ENCODE measurements at places on chromosomes 1 and 21. TPM values are rescaled to one million over a fixed set of nuclear protein-coding genes. Genes with fewer than 3 reads are reported as not detected.

C1orf116 gene
- not detected for total RNA-seq

HDGF gene
- total RNA-seq, result 61.6 TPM

FCRL1 gene
- under 0.01 TPM for total RNA-seq

CXADR gene
- 0.52 TPM for total RNA-seq

FAM229A gene
- total RNA-seq, result 1.0 TPM

TRIM46 gene
- under 0.01 TPM for total RNA-seq

OR2T11 gene
- total RNA-seq, result not detected

RAB3B gene
- total RNA-seq, result under 0.01 TPM

TMPRSS3 gene
- not detected for total RNA-seq

DENND2C gene
- total RNA-seq, result 7.8 TPM

CR1L gene
- 2.6 TPM for total RNA-seq

TRAF3IP3 gene
- 1.0 TPM for total RNA-seq

ANXA9 gene
- total RNA-seq, result not detected

ATP8B2 gene
- 23.0 TPM for total RNA-seq

TMEM269 gene
- total RNA-seq, result 0.52 TPM

PRR9 gene
- total RNA-seq, result not detected

KIAA0040 gene
- 5.2 TPM for total RNA-seq

MAB21L3 gene
- not detected for total RNA-seq

LCE1C gene
- total RNA-seq, result not detected

CYP4A11 gene
- total RNA-seq, result under 0.01 TPM

GJB4 gene
- total RNA-seq, result not detected

CFH gene
- 119 TPM for total RNA-seq

IGSF9 gene
- under 0.01 TPM for total RNA-seq

VASH2 gene
- 11.5 TPM for total RNA-seq

TMCC2 gene
- total RNA-seq, result 15.1 TPM

MAP3K7CL gene
- total RNA-seq, result 37.6 TPM

PER3 gene
- total RNA-seq, result 11.5 TPM

HTR6 gene
- not detected for total RNA-seq

SMCP gene
- not detected for total RNA-seq

OVAAL gene
- not detected for total RNA-seq

SARS1 gene
- 87.7 TPM for total RNA-seq

SLC44A3 gene
- total RNA-seq, result 2.6 TPM

HSD11B1 gene
- total RNA-seq, result not detected

MMP23B gene
- 17.2 TPM for total RNA-seq

FAM72D gene
- total RNA-seq, result 0.52 TPM

OR2L5 gene
- not detected for total RNA-seq

EXO1 gene
- 4.2 TPM for total RNA-seq

PLPPR4 gene
- 7.3 TPM for total RNA-seq

TDRD10 gene
- total RNA-seq, result 1.0 TPM

NPPA gene
- 4.2 TPM for total RNA-seq

SYT6 gene
- under 0.01 TPM for total RNA-seq

PTCH2 gene
- 1.6 TPM for total RNA-seq

AKR7A3 gene
- 0.52 TPM for total RNA-seq

DRAM2 gene
- total RNA-seq, result 38.1 TPM

DMBX1 gene
- not detected for total RNA-seq

CFHR1 gene
- total RNA-seq, result 1.6 TPM

FCRL4 gene
- total RNA-seq, result not detected

PTPN7 gene
- 0.52 TPM for total RNA-seq

VHLL gene
- not detected for total RNA-seq

GUCA2A gene
- total RNA-seq, result not detected

TSSK3 gene
- total RNA-seq, result 1.0 TPM

BLACAT1 gene
- not detected for total RNA-seq

CTPS1 gene
- total RNA-seq, result 16.2 TPM

PLEKHM2 gene
- total RNA-seq, result 36.0 TPM

FCRL6 gene
- not detected for total RNA-seq

LRRC53 gene
- not detected for total RNA-seq
